ENCODE measurements at places on chromosomes 6 and 20. TPM values are rescaled to one million over a fixed set of nuclear protein-coding genes. Genes with fewer than 3 reads are reported as not detected.

PROCR gene
- total RNA-seq: 4.6 TPM

ZSWIM3 gene
- total RNA-seq: 8.0 TPM

POPDC3 gene
- 0.33 TPM for total RNA-seq

GRCh38 chr6:50965495-50965894 is 146.8 kb downstream of the TFAP2B start:
- no peak for DNase-seq
- H3K27me3 ChIP-seq: no peaks in the 10 kb centered on the region
- no peaks in the 10 kb centered on the region for H3K4me1 ChIP-seq
- H3K4me3 ChIP-seq: no peak overlapping the region
- H3K27ac ChIP-seq: no peak overlapping the region

All from thymus (tissue), 14 donors.